HCT116 (cell line): ENCODE measurements at places on chromosomes 1 and 21.

DNA sequence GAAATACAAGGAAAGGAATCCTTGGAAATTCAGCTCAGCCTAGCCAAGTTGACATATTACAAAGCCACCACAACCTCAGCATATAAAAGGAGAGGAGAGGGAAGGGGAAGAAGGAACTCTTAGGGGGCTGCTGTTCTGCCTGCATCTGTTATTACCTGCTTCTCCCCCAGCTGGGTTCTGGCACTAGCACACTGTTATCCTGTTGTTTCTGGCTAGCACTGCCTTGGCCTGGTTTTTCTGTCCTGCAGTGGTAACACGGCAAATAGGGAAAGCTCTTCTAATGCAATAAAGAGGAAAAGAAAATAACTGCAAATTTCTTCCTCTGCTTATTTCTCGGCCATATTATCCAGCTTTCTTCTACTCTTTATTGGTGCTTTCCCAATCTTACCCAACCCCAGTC lies 16.5 kb upstream of the VCAM1 start:
- no peak for DNase-seq

DNA sequence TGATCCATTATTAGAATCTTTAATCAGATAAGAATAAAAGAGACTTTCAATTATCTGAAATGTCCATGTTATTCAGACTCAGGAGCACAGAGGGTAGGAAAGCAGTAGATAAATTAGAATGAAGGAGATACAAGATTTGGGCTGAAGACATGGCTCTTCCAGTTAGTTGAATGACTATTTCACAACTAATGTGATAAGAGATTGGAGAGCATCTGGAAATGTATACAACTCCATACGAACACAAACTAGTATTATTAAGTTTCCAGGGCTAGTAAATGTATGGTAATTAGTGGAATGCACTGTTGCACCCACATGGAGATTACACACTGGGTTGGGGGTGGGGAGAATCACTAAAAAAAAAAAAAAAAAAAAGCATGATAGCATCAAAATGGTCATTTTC lies 618.0 kb downstream of the KIF26B start:
- DNase-seq: no peak

- no peak for DNase-seq
Observed at GRCh38 chr1:110085671-110086070, 15.2 kb upstream of the ALX3 start.

- no peak for DNase-seq
Observed at GRCh38 chr1:222373831-222374602, 173.9 kb downstream of the HHIPL2 start.

GRCh38 chr1:109404838-109405237 lies 7.1 kb upstream of the SORT1 start:
- DNase-seq: no peak

DNA sequence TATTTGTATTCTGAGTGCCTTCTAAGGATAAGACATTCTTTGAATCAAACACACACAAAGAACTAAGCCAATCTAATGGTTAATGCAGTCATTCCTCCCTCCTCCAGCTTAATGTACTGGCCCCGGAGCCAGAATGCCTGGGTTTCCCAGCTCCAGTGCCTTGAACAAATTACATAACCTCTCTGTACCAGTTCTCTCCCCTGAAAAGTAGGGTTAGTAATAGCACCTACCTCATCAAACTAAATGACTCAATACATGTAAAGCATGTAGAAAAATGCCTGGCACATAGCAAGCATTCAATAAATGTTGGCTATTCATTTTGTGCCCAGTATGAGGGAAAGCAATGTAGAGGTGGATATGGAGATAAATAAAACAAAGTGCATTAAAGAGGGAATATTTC lies 14.0 kb downstream of the C1orf52 start:
- no peak for DNase-seq

DNA sequence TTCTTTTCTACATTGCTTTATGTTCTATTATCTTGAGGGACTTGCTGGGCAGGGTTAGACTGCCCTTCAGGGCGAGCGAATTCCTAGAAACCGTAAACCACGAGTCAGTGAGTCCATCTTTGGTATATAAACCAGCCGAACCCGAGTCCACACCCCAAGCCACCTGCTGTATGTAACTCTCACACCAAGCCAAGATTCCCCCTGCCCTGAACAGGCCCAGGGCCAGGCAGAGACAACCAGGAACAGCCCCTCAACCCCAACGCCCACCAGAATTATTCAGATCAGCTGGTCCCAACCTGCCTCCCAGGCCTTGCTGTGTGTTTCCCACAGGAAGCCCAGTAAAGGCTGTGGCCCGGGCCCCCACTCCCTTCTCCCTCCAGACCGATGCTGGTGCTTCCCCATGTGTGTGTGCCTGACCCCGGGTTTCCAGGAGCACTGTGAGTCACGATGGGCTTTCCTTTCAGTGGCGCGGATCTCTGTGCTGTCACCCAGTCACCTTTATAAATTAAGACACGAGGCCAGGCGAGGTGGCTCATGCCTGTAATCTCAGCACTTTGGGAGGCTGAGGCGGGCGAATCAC lies 17.1 kb downstream of the KIF17 start:
- no peak for DNase-seq

DNA sequence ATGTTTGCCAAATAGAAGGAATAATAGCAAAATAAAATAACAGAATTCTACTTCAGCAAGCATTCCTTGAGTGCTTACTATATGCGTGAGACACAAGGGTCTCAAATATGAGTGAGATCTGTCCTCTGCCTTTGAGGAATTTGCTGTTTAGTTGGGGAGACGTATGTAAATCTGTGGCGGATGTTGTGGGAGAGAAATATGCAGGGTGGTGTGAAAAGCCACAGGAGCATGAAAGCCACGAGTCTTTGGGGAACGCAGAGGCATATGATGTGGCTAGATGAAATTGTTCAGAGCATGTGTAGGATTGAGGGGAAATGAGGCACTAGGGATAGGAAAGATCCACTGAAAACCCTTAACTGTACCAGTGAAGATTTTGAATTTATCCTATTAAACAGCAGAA lies 244.4 kb downstream of the PBX1 start:
- DNase-seq: no peak

GRCh38 chr1:200207711-200208126 lies 180.2 kb downstream of the NR5A2 start:
- no peak for DNase-seq

- DNase-seq: no peak
Observed at GRCh38 chr1:56336982-56337381, 242.4 kb downstream of the PLPP3 start.

DNA sequence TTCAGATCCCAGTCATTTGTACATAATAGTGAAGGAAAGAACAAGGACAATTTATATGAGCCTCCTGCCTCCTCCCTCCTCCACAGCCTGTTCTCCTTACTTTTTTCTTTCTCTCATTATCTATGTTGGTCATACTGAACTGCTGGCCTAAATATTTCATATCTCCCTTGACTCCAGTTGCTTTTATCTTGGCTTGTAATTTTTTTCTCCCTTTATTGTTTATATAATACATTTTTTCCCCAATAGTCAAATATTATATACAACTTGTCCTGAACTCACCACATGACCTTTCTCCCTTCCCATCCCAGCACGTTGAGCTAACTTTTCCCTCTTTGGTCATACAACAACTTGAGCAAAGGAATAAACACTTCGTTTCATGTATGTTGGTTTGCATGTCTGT lies 752.1 kb downstream of the LTN1 start:
- DNase-seq: no peak

GRCh38 chr21:27359141-27359540 lies 392.3 kb upstream of the ADAMTS5 start:
- DNase-seq: no peak

DNA sequence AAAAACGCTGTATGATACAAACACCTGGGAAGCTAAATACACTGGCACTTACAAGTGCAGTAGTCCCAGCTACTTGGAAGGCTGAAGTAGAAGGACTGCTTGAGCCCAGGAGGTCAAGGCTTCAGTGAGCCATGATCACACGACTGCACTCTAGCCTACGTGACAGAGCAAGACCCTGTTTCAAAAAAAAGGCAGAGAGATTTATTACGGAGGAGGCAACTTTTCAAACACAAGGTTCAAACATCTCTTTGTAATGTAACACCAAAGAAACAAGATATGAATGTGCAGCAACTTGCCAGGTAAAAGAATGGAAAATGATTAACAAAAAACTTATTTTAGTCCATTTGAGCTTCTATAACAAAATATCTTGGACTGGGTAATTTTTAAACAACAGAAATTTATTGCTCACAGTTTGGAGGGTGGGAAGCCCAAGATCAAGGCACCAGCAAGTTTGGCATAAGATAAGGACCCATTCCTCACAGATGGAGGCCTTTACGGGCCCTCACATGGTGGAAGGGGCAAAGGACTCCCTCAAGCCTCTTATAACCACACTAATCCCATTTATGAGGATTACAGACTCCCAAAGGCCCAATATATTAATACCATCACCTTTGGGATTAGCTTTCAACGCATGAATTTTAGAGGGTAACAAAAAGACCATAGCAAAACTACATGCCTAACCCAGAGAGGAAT lies 73.3 kb downstream of the EVI5 start:
- no peak for DNase-seq

DNA sequence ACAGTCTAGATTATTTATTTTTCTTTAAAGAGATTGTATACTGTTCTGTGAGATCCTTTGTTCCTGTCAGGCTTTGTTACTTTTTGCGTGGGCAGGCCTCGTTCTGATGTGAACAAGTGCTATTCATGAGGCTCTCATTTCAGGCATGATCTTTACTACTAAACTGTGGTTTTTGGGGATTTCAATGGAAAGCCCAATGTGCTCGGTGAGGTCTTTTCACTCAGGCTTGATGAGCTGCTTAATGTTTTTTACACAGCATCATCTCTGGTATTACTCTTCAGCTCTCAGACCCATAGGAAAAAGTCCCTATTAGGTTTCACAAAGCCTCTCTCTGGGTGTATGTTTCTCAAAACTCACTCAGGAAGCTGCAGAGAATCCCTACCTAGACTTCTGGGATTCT lies 419.4 kb downstream of the GPATCH2 start:
- no peak for DNase-seq

GRCh38 chr1:238488401-238488800 lies 597.7 kb upstream of the ZP4 start:
- DNase-seq: no peak

DNA sequence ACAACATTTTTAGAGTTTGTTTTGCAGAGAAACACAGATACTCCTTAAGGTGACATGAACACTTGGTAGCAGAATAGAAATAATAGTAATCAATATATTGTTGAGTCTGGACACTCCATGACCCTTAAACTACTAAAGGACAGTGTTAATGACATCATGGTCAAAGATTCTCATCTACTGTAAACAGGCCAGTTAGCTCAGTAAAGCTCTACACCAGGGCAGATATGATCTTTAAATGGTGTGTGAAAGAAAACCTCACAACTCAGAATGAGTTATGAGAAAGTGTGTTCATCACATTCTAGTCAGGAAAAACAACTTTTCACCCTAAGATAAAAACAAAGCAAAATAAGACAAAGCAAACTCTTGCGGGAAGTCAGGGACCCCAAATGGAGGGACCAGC lies 58.1 kb upstream of the ADAMTS5 start:
- no peak for DNase-seq

DNA sequence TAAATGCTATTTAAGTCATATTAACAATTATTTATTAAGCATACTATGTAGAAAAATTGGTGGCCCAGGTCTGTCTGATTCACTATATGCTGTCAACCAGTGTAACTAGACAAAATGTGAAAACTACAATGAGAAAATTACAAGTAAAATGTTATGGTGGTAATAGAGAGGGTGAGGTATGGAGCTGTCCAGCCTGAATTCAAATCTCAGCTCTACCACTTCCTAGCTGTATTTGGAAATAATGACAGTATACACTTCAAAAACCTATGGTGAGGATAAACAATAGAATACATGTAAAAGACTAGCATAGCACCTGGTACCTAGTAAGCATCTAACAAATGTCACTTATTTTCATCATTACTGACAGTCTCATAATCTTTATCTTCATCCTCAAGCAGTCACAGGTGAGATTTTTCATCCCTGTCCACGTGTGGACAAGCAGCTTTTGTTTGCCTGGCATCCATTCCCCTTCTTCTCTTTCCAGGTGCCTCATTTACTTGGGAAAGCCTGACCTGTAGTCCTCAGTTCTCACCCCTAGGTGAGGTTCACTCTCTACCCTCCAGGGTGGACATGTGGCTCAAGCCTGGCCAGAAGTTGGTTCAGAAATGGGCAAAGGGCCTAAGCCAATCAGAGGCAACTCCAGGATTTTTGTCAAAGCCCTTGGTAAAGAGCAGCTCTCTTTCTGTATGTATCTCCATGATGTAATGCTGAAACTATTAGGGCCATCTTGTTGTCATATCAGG lies 29.5 kb downstream of the EGLN1 start:
- DNase-seq: no peak
